ENCODE measurements at places on chromosomes 13 and 19. TPM values are rescaled to one million over a fixed set of nuclear protein-coding genes. Genes with fewer than 3 reads are reported as not detected.

NDUFB7 gene
- 129 TPM for total RNA-seq

B3GLCT gene
- total RNA-seq = 4.4 TPM

WTIP gene
- 0.47 TPM for total RNA-seq

DNA sequence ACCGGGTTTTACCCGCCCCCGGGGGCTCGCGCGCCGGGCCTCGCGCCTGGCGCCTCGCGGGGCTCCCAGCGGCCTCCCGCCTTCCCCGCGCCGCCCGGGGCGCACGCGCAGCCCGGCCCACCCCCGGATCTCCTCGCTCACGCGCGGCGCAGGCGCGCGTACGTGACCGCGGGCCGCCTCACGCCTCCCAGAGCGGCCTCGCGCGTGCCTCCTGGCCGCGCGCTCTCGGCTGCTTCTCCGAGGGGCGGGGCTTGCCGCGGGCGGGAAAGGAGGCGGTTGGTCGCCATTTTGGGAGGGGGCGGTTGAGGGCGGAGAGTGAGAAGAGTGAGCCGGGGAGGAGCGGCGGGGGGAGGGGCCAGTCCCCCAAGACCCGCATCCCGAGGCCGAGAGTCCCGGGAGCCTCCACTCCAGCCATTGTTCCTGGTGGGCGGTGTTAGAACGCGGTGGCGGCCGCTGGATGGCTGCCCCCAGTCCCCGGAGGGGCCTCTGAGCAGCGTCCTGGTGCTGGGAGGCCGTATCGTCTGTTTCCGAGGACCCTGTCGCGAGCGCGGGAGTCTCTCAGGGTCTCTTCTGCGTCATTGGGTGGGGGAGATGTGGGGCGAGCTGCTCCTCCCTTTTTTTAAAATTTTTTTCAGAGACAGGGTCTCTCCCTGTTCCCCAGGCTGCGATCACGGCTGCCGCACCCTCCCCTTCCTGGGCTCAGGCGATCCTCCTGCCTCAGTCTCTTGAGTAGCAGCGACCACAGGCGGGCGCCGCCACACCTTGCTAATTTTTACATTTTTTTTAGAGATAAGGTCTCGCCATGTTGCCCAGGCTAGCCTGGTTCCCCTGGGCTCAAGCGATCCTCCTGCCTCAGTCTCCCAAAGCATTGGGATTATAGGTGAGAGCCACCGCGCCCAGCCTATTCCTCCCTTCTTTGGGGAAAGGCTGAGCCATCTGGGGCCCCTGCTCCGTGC is at the start of gene ZNF541:
TSS of gene ZNF541 (minus strand) at position 78 of the 956 bp plus-strand sequence. CDS start 17,292 bp downstream, outside the sequence.
- no peak within 1 kb of the TSS for H3K27ac ChIP-seq
- H3K27me3 ChIP-seq = peaks cover 26% of the 10 kb centered on the region
- peaks cover 6% of the 10 kb centered on the region for H3K36me3 ChIP-seq
- DNase-seq = peak; percentile 93

GRCh38 chr19:3612901-3613741 is 6.4 kb upstream of the TBXA2R start:
- peaks cover 7% of the 10 kb centered on the region for H3K4me1 ChIP-seq
- no peak for DNase-seq
- H3K36me3 ChIP-seq = peaks cover 13% of the 10 kb centered on the region
- no peak overlapping the region for H3K4me3 ChIP-seq
- no peaks in the 10 kb centered on the region for H3K27me3 ChIP-seq
- H3K27ac ChIP-seq = no peak overlapping the region

- no peaks in the 10 kb centered on the region for H3K36me3 ChIP-seq
- peaks cover 5% of the 10 kb centered on the region for H3K27me3 ChIP-seq
- DNase-seq = peak; percentile 47
- H3K4me1 ChIP-seq = peaks cover 7% of the 10 kb centered on the region
- peak overlapping the region; percentile 75 for H3K4me3 ChIP-seq
Measured at GRCh38 chr13:48731001-48731658, 77.4 kb downstream of the CYSLTR2 start.

DNA sequence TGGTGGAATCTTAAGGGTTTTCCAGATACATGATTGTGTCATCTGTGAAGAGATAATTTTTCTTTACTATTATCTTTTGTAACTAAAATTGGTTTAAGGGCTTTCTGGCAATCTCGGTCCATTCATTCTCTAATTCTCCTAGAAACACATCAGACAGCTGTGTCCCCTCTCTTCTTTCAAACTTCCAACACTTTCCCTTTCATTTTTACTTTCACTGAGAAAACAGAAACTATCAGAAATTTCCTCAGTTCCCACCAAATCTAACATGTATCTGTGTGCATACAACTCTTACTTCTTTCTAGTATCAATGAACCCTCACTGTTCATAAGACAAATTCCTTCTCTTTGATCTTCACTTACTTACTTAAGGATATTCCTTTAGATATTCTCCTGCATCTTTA is 40.2 kb downstream of the KCNRG start:
- no peak overlapping the region for H3K27ac ChIP-seq
- H3K4me1 ChIP-seq = peaks cover 38% of the 10 kb centered on the region
- peak overlapping the region; percentile 24 for H3K4me3 ChIP-seq

DNA sequence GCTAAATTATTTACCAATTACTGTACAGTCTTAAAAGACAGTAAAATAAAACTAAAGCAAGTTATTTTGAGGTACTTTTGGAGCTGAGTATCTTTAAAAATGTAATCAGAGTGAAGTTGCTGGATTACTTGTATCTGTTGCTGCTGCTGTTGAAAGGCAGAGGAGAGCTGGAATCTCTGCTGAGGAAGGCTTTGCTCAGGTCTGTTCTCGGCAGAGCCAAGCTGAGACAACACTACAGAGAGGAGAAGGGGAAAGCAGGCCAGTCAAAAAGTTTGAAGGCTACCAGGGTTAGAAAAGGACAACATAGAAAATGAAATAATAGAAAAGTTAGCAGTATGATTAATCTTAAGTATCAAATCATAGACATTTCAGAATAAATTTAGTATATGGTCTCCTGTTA is 9.8 kb downstream of the EXOSC8 start:
- H3K4me1 ChIP-seq = peaks cover 11% of the 10 kb centered on the region
- H3K4me3 ChIP-seq = no peak overlapping the region
- peaks cover 70% of the 10 kb centered on the region for H3K36me3 ChIP-seq
- no peak overlapping the region for H3K27ac ChIP-seq
- no peaks in the 10 kb centered on the region for H3K27me3 ChIP-seq
- DNase-seq = no peak
